ENCODE measurements at places on chromosomes 6 and 20.

DNA sequence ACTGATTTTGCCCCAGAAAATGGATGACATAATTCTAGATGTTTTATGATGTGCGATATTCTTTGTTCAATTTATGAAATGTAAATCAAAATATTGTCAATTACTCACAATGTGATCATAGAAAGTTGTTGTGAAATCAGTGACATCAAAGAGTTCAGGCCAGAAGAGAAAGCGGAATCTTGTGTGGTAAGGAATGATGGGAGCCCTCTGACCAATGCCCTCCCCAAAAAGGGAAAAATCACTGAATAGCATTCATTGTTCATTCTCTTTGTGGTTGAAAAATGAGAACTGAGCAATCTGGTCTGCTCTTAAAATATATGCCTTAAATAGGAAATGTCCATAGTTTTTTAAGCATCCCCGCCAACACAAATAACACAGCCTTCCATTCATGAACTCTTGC is 247.1 kb upstream of the GRIK2 start:
- DNase-seq = no peak

- DNase-seq = no peak
Measured at GRCh38 chr6:33875696-33876095, 71.9 kb upstream of the MLN start.

- no peak for DNase-seq
Measured at GRCh38 chr6:55916188-55916587, 40.8 kb upstream of the BMP5 start.

- no peak for DNase-seq
Measured at GRCh38 chr6:22021966-22022365, 274.9 kb downstream of the PRL start.

GRCh38 chr6:102812242-102812641 is 1418.7 kb downstream of the GRIK2 start:
- no peak for DNase-seq

DNA sequence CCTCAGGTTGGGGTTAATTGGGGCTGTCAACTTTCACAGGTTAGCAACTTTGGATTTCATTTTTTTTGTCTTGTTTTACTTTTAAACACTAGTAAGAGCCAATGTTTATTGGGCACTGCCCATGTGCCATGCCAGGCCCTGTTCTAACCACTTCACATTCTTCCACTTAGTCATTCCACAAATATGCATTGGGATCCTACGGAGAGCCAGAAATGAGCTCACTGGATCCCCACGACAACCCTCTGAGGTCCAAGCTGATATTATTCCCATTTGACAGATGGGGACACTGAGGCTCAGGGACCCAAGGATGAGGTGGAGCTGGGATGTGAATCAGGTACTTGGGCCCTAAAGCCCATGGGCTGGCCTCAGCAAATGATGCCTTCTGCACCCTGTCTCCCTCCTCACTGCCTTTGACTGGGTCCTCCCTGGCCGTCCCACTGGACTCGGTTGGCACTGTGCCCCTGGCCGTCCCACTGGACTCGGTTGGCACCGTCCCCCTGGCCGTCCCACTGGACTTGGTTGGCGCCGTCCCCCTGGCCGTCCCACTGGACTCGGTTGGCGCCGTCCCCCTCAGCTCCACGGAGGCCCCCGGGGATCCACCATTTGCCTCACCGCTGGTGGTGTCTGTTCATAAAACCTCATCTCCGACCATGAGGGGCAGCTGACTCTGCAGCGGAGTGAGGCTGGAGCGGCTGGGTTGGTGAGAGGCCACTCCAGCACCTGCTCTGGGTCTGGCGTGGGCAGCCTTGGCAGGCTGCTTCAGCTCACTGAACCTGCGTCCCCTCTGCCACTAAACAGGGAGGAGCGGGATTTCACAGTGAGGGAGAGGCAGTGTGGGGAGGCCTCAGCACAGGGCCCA is 4.8 kb upstream of the PMEPA1 start:
- DNase-seq = no peak

DNA sequence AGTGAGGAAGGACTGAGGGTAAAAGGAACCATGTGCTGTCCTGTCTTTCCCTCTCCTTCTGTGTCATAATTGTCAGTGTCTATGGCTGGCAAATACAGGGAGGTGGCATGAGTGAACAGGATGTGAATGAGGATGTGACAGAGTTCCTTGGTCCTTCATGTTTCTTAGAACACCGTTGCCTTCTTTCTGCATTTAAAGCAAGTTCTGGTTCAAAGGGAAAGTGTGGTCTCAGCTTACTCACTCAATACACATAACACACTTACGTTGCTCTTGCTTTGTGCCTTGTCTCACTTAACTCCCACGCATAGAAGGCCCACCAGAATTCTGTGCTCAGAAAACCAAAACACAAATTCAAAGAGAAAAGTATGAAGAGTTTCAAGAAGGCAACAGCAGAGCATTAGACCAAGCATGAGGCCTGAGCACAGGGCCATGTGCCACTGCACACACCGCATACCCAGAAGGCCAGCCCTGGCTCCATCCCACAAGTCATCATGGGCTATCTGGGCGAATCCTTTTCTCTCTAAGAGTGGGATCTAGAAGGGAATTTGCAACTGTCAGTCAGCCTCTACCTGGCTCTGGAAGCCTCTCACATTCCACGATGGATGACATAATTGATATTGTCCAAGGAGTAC is 38.9 kb upstream of the SAYSD1 start:
- DNase-seq = no peak

DNA sequence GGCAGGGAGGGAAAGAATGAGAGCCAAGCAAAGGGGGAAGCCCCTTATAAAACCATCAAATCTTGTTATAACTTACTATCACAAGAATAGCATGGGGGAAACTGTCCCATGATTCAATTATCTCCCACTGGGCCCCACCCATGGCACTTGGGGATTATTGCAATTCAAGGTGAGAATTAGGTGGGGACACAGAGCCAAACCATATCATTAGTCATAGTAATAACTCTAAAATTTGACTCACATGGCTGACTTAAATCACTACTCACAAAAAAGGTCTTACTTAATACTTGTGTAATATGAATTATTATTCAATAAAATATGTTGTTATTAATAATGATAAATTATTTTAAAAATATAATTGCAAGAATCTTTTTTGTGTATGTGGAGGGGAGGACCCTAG is 178.1 kb upstream of the TCF21 start:
- no peak for DNase-seq

- DNase-seq = no peak
Measured at GRCh38 chr6:106890447-106890846, 84.1 kb downstream of the CD24 start.
